ENCODE measurements at places on chromosomes 7 and 10.

GRCh38 chr7:7675686-7676085, 35.1 kb downstream of the UMAD1 start:
- DNase-seq: no peak

DNA sequence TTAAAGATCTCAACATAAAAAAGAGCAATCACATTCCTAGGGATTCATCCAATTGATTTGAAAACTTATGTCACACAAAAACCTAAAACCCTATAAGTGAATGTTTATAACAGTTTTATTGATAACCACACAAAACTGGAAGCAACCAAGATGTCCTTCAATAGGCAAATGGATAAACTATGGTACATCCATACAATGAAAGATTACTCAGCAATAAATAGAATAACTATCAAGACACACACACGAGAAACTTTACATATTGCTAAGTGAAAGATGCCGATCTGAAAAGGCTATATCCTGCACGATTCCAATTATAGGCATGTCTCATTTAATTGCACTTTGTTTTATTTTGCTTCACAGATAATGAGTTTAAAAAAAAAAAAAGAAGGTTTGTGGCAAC, 83.3 kb downstream of the ATE1 start:
- no peak for DNase-seq

DNA sequence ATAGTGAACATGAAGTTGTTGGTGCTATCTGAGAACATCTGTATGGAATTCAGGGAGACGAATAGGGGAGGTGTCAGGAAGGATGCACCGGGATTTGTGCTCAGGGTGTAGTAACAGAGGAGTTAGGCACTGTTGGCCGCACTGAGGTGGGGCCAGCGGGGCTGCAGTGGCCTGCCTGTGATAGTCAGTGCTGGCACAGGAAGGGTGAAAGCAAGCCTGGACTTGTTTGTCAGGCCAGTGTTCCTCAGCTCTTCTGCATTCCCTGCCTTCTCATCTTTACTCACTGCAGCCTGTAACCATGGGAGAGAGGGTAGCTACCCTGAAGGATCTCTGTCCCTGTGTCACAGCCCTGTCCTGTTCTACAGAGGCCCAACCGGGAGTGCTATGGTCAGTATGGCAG, 81.3 kb downstream of the SH2D4B start:
- no peak for DNase-seq

GRCh38 chr7:91503934-91504555, 239.8 kb downstream of the FZD1 start:
- no peak for DNase-seq

GRCh38 chr7:108716783-108717182, 147.1 kb downstream of the DNAJB9 start:
- no peak for DNase-seq

- DNase-seq: no peak
These were observed 69.3 kb downstream of the GLI3 start for GRCh38 chr7:42167631-42168236.

DNA sequence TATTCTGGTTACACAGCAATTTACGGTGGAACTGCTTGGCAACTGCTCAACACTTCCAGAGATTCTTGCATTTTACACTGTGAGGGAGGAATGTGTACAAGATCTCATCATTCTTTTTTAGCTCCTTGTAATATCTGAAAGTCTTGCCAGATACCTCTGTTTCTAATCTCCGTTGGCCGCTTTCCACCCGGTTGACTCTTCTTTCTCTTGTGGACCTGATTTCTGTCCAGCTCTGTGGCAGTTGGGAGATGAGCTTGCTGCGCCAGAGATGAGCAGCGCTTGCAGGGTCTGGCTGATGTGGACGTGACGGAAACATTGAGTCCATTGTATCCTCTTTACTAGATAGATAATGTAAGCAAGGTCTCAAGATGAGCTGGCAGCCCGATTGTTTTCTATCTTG, 27.6 kb downstream of the SPAG6 start:
- no peak for DNase-seq

- no peak for DNase-seq
These were observed 17.2 kb downstream of the VSTM2A start for GRCh38 chr7:54559401-54559800.

DNA sequence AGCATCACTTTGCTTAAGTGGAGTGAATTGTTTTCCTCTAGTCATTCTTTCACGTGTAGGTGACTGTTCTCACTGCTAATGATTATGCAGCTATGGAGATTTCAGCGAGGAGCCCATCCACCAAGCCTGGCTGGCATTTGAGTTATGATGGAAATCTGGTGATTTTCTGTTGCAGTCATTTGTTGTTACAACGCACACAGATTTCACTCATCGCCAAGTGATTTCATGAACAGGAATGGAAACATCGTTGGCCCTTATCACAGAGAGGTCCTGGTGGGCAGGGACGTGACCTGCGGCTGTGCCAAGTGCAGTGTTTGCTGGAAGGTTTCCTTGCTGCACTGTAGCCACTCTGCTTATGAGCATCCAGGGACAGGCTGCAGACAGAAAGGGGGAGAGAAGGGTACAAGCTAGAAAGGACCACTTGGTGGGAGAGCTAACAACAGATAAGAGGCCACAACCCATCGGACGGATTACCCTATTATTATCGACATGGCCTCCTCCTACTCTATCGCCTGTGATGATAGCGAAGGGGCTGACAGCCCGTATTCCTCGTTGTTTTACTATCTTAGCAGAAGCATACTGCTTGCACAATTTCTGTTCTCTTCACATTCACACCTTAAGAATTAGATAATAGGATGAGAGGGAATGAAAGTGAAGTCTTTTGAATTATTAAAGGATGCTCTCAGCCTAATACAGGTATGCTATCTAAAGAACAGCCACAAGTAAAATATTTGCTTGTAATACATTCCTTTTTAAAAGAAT, 99.0 kb upstream of the PITRM1 start:
- DNase-seq: no peak

GRCh38 chr7:37635346-37635745, 48.2 kb upstream of the GPR141 start:
- no peak for DNase-seq

DNA sequence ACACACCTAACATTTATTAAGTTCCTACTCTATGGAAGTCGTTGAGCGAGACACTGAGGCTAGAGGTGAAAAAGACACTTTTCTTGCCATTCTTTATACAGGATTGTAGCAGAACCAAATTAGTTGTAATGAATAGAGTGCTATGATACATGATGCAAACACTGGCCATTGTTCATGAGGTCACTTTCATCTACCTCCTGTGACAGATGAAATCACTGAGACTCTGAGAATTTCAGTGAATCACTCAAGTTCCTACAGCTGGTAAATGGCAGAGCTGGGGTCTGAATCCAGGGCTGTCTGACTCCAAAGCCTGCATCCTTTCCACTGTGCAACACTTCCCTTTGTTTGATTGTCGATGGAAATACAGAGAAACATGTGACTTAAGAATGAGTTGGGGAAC, 657.6 kb downstream of the LRMDA start:
- DNase-seq: no peak

DNA sequence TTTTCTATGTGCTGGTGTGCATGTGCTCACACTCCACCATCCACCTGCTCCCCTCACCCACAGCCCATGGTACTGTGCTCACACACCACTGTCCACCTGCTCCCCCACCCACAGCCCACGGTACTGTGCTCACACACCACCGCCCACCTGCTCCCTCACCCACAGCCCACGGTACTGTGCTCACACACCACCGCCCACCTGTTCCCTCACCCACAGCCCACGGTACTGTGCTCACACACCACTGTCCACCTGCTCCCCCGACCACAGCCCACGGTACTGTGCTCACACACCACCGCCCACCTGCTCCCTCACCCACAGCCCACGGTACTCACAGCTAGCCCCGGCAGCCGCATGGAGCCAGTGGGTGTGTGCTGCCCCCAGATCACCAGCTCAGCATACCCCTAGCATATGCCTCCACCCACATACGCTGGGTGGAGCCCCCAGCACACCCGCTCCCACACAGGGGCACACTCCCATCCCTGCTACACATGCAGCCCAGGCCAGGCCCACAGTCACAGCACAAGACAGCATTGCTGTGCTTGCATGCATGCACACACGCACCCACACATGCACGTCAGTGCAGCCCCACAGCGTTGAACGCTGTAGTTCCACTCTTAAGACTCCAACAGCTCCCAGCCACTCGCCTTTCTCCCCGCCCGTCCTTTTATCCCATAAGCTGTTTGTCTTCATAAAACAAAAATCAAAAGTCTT, 62.0 kb downstream of the PAX2 start:
- DNase-seq: no peak

DNA sequence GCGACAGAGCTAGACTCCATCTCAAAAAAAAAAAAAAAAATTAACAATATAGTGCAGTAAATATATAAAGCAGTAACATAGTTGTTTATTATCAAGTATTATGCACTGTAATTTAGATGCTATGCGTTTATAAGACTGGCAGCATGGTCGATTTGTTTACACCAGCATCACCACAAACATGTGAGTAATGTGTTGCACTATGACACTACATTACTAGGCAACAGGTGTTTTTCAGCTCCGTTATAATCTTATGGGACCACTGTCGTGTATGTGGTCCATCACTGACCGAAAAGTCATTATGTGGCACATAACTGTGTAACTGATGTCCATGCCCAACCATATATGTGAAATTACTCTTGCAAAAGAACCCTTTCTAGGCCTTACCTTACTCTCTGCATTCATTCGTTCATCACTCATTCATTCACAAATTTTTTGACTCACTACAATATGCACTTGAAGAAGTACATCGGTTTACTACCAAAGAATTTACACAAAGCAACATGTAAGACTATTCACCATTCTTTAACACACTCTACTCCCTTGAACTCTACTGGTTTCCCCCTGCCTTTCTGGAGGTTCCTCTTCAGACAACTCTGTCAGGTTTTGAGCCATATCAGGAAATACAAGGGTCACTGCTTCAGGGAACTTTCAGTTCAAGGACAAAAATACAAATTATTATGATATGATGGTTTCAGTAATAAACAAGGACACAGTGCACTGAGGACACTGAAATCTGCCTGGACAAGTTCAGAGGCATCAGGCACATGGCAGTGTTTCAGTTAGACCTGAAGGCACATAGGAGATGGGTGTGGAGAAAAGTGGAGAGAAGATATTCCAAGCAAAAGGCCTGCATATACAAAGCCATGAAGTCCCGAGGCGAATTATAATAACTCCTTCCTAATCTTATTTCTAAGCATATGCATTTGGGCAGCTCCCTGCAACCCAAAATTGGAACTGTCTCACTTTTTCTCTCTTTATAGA, 17.4 kb downstream of the ITGB1 start:
- no peak for DNase-seq

DNA sequence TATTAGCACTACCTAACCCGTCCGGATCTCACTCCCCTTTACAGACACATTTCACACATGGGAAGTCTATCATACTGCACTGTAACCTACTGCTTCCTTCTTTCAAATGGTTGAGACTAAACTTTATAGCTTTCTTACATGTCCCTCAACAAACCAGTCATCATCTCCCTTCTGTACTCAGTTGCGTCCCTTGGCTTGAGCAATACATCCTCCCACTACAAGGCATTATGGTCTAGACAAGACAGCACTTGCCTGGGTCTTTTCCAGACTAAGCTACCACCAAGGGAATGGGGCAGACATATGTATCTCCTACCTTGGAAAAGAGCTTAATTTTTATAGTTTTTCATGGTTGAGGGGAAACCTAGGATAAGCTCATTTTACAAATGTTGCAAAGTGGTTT, 575.2 kb downstream of the KCNMA1 start:
- DNase-seq: no peak

GRCh38 chr10:62234077-62234605, 34.5 kb downstream of the RTKN2 start:
- DNase-seq: no peak

- peak; percentile 16 for DNase-seq
These were observed 285.7 kb downstream of the CRPPA start for GRCh38 chr7:16135658-16136057.

DNA sequence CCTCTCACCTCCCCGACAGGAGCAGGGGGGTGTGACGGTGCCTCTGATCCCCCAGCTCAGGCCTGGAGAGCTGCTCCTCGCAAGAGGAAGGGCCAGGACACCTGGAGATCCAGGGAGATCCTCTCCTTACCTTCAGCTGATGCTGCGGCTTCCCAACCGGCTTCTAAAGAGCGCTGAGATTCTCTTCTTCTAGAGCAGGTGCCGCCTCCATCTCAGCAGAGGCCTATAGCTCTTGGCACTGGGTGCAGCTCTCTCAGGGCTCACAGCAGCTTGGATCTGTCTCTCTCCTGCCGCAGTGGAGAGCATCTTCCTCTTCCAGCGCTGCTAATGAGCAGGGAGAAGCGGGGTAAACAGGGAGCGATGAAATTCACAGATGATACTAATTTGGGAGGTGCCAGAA, 189.6 kb upstream of the PLXNA4 start:
- DNase-seq: no peak

DNA sequence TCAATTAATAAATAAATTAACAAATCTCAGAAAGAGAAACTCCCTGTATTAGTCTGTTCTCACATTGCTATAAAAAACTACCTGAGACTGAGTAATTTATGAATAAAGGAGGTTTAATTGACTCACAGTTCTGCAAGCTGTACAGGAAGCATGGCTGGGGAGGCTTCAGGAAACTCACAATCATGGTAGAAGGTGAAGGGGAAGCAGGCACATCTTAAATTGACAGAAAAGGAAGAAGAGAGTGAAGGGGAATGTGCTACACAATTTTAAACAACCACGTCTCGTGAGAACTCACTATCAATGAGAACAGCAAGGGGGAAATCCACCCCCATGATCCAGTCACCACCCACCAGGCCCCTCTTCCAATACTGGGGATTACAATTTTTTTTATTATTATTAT, 358.3 kb upstream of the KIAA1217 start:
- DNase-seq: no peak

DNA sequence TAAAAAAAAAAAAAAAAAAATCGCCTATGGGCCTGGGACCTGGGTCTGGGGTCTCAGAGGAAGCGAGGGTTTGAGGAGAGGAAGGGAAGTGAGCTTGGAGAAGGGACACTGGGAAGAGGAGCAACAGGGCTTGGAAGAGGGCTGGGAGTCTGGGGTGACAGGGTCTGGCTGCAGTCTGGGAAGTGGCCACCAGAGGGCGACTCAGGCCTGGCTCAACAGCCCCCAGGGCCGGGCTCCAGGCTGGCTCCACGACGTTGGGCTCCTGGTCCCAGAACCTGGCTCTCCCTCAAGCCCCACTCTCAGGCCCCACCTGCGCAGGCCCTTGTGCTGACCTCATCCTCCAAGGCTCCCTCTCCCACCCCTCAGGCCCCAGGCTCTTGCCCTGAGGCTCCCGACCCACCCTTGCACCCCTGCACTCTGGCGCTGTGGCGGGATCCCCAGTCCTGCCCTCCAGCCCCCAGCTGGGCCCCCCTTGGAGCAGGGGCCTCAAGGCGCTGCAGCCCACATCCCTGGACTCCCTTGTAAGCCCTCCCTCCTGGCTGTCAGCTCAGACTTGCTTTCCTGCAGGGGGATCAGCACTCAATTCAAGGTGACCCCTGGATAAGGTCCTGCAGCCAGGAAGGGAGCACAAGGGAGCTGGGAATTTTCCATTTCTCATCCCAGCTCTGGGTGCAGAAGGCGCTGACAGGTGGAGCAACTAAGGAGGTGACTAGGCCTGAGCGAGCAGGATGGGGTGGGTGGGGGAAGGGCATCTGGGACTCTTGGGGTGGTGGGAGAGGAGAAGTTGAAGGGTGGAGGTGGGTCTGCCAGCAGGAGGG, 5.4 kb upstream of the SPACDR start:
- DNase-seq: peak; percentile 57

All from fibroblast of the conjunctiva (primary cell).